Activated naive CD8-positive, alpha-beta T cell treated with anti-CD3 and anti-CD28 coated beads, Interleukin-2, amount 10 ng/mL, durations not matched to agents 7 days and 5 days (primary cell): ENCODE measurements at places on chromosomes 16 and 17. TPM values are rescaled to one million over a fixed set of nuclear protein-coding genes. Genes with fewer than 3 reads are reported as not detected.
A peak's percentile ranks its signal among the peaks of the same experiment; 100 is the strongest.

Gene ZACN
- total RNA-seq = not detected

Gene SMIM5
- total RNA-seq = 0.42 TPM

Gene KRTAP16-1
- total RNA-seq = not detected

Gene ASIC2
- total RNA-seq = not detected

Gene ASB16
- total RNA-seq = 0.51 TPM

Gene IRX3
- total RNA-seq = not detected

Gene SLC16A6
- total RNA-seq = 6.5 TPM

Gene WFDC1
- not detected for total RNA-seq

Gene TM4SF5
- not detected for total RNA-seq

DNA sequence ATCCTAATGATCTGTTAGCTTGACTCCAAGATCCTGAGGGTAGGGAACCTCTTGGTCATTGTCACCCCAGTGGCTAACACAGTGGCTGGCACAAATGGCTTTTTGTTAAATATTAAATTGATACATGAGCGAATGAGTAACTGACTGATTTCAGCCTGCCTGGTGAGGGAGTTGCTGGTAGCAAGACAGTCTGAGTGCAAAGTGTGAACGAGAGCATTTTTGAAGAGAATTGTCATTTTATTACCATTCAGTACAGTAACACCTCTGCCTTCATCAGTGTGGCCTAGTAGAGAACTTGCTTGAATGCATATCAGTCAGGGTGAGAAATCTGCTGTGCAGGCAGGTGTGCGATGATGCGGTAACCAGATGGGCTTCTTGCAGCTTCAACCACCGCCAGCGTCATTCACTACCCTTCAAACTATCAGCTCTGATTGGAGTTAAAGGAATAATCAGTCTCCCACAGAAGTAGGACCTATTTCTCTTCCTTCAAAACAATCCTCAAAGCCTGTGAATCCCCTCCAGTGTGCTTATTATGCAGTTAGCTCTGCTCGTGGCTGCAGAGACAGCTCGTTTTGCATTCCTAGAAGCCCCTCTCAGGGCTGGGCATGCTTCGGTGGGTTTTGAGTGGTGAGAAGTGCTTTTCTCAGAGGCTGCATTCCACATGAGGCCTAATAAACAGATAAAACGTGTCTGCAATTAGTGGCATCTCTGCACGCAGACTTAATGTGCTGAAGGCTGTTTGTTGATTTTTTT, 29.0 kb downstream of the HEXIM2 start:
- H3K4me1 ChIP-seq = no peaks in the 10 kb centered on the region
- no peak overlapping the region for H3K27ac ChIP-seq
- peaks cover 3% of the 10 kb centered on the region for H3K27me3 ChIP-seq
- no peak overlapping the region for H3K4me3 ChIP-seq
- DNase-seq = no peak

DNA sequence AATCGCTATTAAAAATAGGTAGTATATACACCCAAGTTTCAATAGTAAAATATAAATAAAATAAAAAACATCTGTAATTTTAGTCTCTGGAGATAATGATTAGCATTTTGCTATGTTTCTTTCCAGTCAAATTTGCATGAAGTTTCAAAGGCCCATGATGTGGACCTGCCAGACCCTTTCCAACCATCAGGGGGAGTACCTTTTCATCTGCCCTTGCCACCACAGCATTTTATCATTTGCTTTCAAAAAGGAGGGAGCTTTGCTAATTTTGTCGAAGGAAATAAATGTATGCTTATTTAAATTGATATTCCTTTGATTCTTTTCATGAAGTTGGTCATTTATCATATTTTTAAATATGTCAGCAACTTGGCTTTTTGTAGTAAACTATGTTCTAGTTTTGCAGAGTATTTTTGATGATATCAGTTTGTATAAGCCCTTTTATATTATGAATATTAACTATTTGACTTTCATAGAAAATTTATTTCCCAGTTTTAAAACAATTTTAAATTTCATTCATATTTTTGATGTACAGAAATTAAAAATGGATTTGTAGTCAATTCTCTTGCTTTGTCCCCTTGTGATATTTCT, 115.2 kb upstream of the NETO2 start:
- no peak for DNase-seq
- H3K27me3 ChIP-seq = no peaks in the 10 kb centered on the region
- H3K36me3 ChIP-seq = peaks cover 10% of the 10 kb centered on the region
- H3K4me3 ChIP-seq = no peak overlapping the region

DNA sequence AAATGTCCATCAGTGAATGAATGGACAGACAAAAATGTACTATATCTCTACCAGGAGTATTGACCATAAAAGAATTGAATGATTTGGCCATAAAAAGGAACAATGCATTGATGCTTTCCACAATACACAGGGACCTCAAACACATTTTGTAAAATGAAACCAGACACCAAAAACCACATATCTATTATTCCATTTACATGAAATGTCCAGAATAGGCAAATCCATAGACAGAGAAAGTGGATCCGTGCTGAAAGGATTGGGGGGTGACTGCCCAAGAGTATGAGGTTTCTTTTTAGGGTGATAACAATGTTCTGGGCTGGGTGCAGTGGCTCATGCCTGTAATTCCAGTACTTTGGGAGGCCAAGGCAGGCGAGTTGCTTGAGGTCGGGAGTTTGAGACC, 6.9 kb upstream of the LITAF start:
- peaks cover 7% of the 10 kb centered on the region for H3K4me1 ChIP-seq
- no peak overlapping the region for H3K4me3 ChIP-seq
- H3K36me3 ChIP-seq = no peaks in the 10 kb centered on the region
- peaks cover 12% of the 10 kb centered on the region for H3K27me3 ChIP-seq
- no peak overlapping the region for H3K27ac ChIP-seq

- H3K27ac ChIP-seq = no peak overlapping the region
- no peak overlapping the region for H3K4me3 ChIP-seq
- no peaks in the 10 kb centered on the region for H3K4me1 ChIP-seq
These were observed 101.2 kb downstream of the WWOX start for GRCh38 chr16:78200623-78201096.

GRCh38 chr17:80795754-80796153, 195.9 kb upstream of the CHMP6 start:
- H3K27ac ChIP-seq = no peak overlapping the region
- DNase-seq = no peak
- H3K4me3 ChIP-seq = no peak overlapping the region
- H3K27me3 ChIP-seq = no peaks in the 10 kb centered on the region
- H3K36me3 ChIP-seq = peaks cover 35% of the 10 kb centered on the region

DNA sequence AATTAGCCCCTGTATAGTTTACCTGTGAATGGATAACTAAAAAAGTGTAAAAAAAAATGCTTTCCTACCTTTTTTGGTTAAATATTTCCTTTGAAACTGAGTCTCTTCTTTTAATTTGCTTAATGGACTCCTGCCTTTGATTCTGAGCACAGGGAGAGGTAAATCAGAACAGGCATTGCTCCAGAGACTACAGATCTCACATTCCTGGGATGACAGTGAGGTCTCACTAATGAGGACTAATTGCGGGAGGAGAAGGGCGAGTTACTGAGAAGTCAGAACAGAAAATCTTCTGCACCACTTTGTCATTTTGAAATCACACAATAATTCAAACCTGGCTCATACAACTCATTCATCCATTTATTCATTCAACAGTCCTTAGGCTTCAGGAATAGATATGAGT, 437.0 kb upstream of the ASIC2 start:
- no peak for DNase-seq
- no peak overlapping the region for H3K4me3 ChIP-seq
- H3K4me1 ChIP-seq = no peaks in the 10 kb centered on the region
- H3K27ac ChIP-seq = no peak overlapping the region

GRCh38 chr17:14351493-14351892, 50.6 kb downstream of the HS3ST3B1 start:
- no peak for DNase-seq
- H3K4me1 ChIP-seq = no peaks in the 10 kb centered on the region
- H3K27ac ChIP-seq = no peak overlapping the region
- H3K36me3 ChIP-seq = peaks cover 6% of the 10 kb centered on the region
- H3K4me3 ChIP-seq = no peak overlapping the region

- no peaks in the 10 kb centered on the region for H3K4me1 ChIP-seq
- no peak overlapping the region for H3K27ac ChIP-seq
- no peak for DNase-seq
- H3K4me3 ChIP-seq = no peak overlapping the region
- H3K36me3 ChIP-seq = peaks cover 29% of the 10 kb centered on the region
These were observed 42.0 kb downstream of the GOSR1 start for GRCh38 chr17:30519166-30519565.

DNA sequence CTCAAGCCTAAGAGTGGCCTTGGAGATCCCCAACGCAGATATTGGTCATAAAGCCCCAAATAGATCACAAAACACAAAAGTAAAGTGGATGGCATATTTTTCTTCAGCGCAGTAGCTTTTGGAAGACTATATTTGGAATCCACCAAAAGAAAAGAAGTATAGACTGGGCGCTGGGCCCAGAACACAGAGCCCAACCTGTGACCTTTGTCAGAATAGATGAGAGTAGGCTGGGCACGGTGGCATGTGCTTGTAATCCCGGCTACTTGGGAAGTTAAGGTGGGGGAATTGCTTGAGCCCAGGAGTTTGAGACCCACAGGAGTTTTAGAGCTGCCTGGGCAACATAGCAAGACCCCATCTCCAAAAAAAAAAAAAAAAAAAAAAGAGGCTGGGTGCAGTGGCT, 14.6 kb downstream of the SCIMP start:
- H3K27me3 ChIP-seq = no peaks in the 10 kb centered on the region
- no peak for DNase-seq
- H3K4me3 ChIP-seq = no peak overlapping the region
- peaks cover 8% of the 10 kb centered on the region for H3K4me1 ChIP-seq
- no peaks in the 10 kb centered on the region for H3K36me3 ChIP-seq
- no peak overlapping the region for H3K27ac ChIP-seq

DNA sequence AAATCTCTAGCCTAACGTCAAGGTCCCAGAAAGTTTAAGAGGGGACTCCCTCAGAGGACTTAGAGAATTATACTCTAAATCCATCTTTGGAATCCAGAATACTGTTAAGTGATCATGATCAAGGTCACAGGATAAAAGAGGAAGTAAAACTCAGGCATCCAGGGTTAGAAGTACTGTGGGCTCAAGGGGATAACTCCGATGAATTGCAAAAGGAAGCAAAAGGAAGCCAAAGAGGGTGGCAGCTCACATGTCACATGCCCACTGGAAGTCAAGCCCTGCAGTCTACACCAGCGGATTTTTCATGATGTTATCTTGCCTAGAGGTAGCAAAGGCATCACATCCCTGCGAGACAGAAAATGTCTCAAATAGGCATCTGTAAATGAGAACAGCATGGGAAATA, 3.8 kb downstream of the ZNF821 start:
- H3K36me3 ChIP-seq = peaks cover 14% of the 10 kb centered on the region
- no peak overlapping the region for H3K4me3 ChIP-seq
- peaks cover 7% of the 10 kb centered on the region for H3K27me3 ChIP-seq
- peaks cover 38% of the 10 kb centered on the region for H3K4me1 ChIP-seq

DNA sequence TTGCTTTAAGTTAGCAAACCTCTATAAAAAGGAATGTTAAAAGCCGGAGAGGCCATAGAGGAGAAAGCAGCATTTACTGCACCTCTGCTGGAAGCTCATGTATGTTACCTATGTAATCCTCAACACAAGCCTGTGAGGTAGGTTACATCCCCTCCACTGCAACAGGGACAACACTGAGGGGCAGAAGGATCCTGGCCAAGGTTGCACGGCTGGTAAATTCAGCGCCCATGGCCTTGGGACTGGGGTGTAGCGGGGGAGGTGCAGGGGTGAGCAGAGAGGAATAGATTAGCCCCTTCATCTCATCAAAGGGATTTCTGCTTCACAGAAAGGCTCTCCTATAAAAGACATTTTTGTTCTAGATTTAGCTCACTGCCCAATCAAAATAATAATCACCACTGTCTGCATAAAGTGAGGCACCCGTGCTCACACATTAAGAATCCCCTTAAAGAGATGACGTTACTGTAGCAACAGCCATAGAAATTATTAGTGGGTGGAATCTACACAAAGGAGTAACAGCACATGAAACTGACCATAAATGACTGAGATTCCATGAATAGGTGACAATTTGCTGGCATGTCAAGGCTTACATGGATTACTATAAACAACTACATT, 3.3 kb downstream of the ZCCHC14 start:
- no peaks in the 10 kb centered on the region for H3K36me3 ChIP-seq
- H3K4me3 ChIP-seq = no peak overlapping the region
- peaks cover 50% of the 10 kb centered on the region for H3K27me3 ChIP-seq
- DNase-seq = no peak

- peaks cover 25% of the 10 kb centered on the region for H3K36me3 ChIP-seq
- no peak for DNase-seq
- H3K4me3 ChIP-seq = peak overlapping the region; percentile 97
- peaks cover 40% of the 10 kb centered on the region for H3K4me1 ChIP-seq
- H3K27me3 ChIP-seq = no peaks in the 10 kb centered on the region
These were observed 474 bp downstream of the CLN3 start for GRCh38 chr16:28491230-28491969.

GRCh38 chr17:77822302-77823030, 136.0 kb upstream of the TNRC6C start:
- H3K27ac ChIP-seq = no peak overlapping the region
- no peak overlapping the region for H3K4me3 ChIP-seq
- peaks cover 3% of the 10 kb centered on the region for H3K4me1 ChIP-seq

- peak overlapping the region; percentile 67 for H3K4me3 ChIP-seq
- peaks cover 22% of the 10 kb centered on the region for H3K4me1 ChIP-seq
- H3K27me3 ChIP-seq = no peaks in the 10 kb centered on the region
- peak; percentile 47 for DNase-seq
These were observed 19.1 kb upstream of the COPRS start for GRCh38 chr17:31877911-31878702.

DNA sequence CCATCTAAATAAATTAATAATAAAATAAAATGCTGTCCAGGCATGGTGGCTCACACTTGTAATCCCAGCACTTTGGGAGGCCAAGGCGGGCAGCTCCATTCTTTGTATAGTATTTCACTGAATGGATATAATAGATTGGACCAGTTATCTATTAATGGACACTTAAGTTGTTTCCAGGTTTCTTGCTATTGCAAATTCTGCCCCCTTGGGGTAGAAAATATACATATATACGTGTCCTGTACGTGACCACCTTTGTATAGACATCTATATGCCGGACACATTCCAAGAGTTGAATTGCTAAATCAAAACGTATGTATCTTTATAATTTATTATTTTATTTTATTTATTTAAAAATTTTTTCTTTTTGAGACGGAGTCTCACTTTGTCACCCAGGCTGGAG, 3.9 kb upstream of the EXOC7 start:
- peaks cover 4% of the 10 kb centered on the region for H3K27me3 ChIP-seq
- no peak overlapping the region for H3K4me3 ChIP-seq

GRCh38 chr16:89324056-89325010, 106.8 kb downstream of the ZNF778 start:
- peaks cover 11% of the 10 kb centered on the region for H3K36me3 ChIP-seq
- H3K27ac ChIP-seq = peak overlapping the region; percentile 56
- H3K4me3 ChIP-seq = peak overlapping the region; percentile 10
- H3K27me3 ChIP-seq = no peaks in the 10 kb centered on the region

- H3K27me3 ChIP-seq = no peaks in the 10 kb centered on the region
- H3K27ac ChIP-seq = no peak overlapping the region
- no peak overlapping the region for H3K4me3 ChIP-seq
- no peak for DNase-seq
- no peaks in the 10 kb centered on the region for H3K4me1 ChIP-seq
- H3K36me3 ChIP-seq = no peaks in the 10 kb centered on the region
These were observed 57.0 kb downstream of the TOX3 start for GRCh38 chr16:52489894-52490293.
